ENCODE measurements at places on chromosomes 1 and 21. TPM values are rescaled to one million over a fixed set of nuclear protein-coding genes. Genes with fewer than 3 reads are reported as not detected.

Gene CTSS
- 2.5 TPM for total RNA-seq

Gene ESRRG
- 0.90 TPM for total RNA-seq

Gene ZBTB8B
- 0.35 TPM for total RNA-seq

Gene FAM177B
- total RNA-seq: not detected

Gene HSPG2
- total RNA-seq: 7.2 TPM

Gene ARHGEF19
- 2.6 TPM for total RNA-seq

Gene LHX4
- total RNA-seq: 0.13 TPM

DNA sequence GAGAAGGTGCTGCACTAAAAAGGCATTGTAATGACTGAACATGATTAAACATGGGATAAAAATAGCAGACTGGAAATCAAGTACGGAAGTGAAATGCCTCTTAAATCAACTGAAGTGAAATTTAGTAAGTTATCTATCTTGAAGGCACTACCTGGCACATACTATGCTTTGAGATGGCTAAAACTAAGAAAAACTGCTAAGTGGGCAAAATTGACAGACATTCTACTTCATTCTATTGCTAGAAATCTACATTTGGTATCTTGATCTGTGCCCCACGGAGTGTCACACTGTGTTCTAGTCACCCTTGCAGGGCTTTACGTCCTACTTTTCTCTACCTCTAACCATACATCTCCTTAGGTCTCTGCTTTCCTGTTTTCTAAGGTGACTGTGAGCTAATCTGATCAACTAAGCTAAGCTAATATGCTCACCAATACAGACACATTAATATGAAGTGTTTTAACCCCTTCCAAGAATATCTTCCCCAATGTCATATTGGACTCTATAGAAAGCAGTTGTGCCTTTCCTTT lies 4.1 kb downstream of the PDC start:
- DNase-seq: no peak

GRCh38 chr21:45338311-45339017 lies 50.8 kb upstream of the POFUT2 start:
- DNase-seq: no peak

DNA sequence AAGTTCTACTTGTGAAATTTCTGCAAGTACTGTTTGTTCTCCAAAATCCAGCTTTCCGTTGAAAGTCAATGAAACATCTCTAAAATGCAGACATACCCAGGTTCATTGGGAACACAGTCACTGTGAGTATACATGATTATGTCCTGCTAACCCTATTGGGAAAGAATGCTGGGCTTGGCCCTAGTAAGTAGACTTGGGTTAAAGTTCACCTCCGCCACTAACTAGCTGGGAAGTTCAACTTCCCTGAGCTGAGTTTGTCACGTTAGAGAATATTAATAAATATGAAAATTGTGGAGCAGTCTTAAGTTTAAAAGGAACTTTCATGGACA lies 10.5 kb upstream of the PGD start:
- no peak for DNase-seq

GRCh38 chr1:214557952-214558735 lies 6.7 kb upstream of the PTPN14 start:
- DNase-seq: no peak

DNA sequence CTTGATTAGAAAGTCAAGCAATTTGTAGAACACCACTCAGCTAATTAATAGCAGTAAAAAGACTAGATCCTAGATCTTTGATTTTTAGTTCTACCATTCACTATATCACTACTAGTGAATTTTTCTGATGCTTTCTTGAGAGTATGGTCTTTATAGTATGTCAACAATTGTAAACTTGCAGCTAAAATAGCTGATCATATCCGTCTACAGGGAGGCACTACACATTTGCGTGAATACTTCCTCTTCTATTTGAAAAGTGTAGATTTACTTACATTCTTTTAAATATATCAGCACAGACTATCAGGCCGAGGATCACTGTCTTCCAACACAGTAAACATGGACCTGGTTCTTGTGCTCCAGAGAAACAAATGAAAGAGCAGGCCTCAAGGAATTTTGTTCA lies 18.6 kb upstream of the PTPRC start:
- no peak for DNase-seq

All from SK-MEL-5 (cell line).